ENCODE measurements at places on chromosomes 3 and 15. TPM values are rescaled to one million over a fixed set of nuclear protein-coding genes. Genes with fewer than 3 reads are reported as not detected.

Gene EFCC1
- polyA plus RNA-seq, result not detected

Gene PSMD2
- 513 TPM for polyA plus RNA-seq

Gene CD96
- not detected for polyA plus RNA-seq

GRCh38 chr15:88335074-88335473 is 78.5 kb upstream of the NTRK3 start:
- no peak for DNase-seq

- peak; percentile 67 for DNase-seq
Observed at GRCh38 chr3:32575451-32576113, 4.9 kb upstream of the DYNC1LI1 start.

DNA sequence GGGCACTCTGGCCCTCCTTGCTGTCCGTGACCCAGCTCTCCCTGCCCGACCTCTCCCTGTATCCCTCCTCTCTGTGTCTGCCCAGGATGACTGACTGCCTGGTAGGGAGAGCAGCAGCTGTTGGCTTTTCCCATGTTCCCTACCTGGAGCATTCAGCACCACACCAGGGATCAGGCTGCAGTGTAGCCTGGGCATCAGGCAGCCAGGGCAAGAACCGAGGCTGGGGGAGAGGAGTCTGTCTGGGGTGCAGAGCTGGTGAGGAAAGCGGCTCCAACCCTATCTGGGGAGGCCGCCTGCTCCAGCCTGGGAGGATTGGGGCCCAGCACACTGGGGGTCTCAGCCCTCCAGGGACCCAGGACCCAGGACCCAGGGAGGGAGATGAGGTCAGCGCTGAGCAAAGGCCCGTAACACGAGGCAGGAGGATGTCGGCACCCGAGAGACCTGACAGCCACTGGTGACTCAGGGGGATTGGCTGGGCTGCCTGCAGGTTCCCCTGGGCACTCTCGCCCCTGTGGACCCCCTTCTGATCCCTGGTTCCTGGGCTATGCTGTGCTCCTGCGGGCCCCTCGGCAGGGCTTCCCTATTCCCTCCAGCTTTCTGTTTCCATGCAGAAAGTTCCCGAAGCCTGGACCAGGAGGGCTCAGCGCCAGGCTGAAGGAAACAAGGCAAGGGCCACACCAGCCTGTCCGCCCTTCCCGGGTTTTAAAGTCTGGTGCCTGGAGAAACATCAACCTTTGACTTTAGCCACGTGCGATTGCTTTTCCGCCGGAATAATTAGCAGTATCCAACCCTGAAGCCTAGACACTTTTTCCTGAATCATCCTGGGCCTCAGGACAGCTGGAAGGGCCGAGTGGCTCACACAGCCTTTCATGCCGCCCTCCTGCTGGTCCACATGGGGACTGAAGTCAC is 128.2 kb upstream of the MEF2A start:
- DNase-seq, result peak; percentile 41

GRCh38 chr15:80121546-80121945 is 31.3 kb upstream of the FAH start:
- DNase-seq, result no peak

GRCh38 chr3:18735005-18735404 is 309.9 kb upstream of the SATB1 start:
- DNase-seq, result no peak
